ENCODE measurements at places on chromosomes 12 and 14.

- DNase-seq = no peak
Observed at GRCh38 chr14:99721792-99722516, 37.9 kb downstream of the CYP46A1 start.

GRCh38 chr12:131637986-131638385, 72.9 kb upstream of the SFSWAP start:
- DNase-seq = no peak

DNA sequence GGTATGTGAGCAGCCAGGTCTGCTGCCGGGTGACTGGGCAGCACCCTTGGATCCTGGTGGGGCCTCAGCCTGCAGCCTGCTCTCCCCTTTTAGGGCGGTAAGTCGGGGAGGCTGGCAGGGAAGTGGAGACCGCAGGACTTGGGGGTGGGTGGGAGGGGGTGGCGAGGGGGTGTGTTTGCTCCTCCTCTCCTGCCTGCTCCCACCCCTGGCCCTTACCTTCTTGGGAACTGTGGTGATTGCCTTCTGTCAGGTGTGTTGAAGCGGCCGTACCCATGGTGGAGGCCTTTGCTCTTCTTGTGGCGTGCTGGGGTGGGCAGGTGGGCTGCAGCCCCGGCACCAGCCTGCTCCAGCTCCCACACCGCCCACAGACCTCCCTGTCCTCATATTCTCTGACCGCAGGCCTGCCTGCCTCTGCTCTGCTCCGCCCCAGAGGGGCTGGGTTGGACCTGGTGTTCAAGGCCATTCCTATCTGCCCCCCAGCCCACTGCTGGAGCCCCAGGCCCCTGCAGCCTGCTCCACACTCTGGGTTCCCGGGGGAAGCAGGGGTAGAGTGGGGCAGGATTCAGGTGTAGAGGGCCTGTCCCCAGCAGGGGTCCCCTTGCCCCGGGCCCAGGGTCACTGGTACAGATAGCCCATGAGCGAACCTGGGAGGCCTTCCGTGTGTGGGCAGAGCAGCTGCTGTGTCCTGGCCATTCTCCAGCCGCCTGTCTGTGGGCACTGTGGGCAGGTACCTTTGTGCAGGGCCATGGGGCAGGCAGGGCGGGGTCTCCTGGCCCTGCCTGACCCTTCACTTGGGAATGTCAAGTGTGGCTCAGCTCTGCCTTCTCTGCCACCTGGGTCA, 5.2 kb downstream of the TEDC1 start:
- no peak for DNase-seq

DNA sequence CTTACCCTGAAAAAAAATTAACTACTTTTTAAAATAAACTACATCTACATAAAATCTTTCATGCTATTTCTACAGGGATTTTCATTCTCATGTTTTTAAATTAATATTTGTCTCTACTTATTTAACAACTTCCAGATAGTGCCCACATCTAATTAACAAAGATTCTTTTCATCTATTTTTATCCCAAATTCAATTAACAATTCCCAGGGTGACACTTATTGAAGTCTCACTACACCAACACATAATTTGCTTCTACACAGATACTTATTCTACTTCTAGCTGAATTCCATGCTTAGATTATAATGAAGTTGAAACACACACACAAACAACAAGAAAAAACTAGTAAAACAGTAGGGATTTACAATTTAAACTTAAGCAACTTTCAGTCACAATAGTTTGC, 336.6 kb downstream of the ACSS3 start:
- DNase-seq = no peak

- DNase-seq = no peak
Observed at GRCh38 chr14:31414190-31414833, 6.0 kb downstream of the HEATR5A start.

DNA sequence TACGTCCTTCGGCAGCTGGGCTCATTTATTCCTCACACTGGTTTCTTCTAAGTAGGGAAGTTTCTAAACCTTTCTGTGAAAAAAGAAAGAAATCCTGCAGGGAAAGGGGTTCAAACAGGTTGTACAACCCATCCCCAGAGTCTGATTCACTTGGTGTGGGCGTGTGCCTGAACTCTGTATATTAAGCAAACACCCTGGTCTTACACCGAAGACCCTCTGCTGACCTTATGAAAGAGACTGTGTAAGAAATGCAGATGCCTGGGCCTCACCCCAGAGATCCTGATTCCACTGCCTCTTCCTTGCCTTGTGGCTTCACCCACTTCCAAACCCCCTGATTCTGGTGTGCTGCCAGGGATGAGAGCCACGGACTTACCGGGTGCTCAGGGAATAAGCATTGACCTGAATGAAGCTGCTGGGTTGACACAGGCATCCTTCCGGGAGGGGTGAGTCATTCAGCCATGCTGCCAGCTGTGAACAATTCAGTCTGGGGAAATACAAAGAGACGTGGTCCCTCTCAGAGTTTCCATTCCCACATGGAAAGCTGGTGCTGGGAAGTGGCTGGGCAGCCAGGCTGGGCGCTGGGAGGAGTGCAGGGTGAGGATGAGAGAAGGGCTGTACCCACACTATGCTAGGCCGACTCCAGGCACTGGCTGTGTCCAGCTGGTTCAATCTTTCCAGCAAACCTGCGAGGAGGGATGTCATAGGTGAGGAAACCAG, 26.5 kb upstream of the ACTN1 start:
- no peak for DNase-seq

DNA sequence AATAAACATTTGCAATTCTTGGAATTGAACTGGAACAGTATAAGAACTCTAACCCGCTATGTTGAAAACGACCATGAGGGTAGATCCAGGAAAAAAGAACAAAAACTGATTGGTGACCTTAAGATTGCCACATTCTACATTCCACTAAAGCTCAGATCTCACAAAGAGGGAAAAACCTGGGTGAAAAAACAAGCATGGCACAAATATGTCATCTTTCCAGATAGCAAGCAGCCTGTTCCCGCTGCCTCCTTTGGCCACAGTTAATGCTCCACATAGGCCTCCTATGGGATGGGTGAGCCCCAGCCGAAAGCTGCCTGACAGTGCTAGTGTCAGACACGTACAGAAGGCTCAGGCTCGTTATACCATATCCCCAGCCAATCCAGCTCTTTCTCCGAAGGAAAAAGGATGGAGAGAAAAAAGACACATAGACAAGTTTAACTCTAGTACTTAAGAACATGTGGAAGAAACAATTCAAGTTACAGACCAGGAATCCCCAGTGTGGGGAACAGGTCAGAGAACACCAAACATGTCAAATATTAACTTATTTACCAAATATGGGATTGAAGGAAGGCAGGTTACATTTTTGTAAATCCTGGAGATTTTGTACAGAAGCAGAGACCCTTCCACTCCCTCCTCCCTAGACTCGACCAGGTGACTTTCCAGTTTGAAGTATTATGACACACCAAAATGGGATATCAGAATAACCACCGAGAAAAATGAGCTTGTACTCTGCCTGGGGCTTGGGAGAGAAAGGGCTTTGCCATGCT, 14.7 kb downstream of the LETMD1 start:
- no peak for DNase-seq

DNA sequence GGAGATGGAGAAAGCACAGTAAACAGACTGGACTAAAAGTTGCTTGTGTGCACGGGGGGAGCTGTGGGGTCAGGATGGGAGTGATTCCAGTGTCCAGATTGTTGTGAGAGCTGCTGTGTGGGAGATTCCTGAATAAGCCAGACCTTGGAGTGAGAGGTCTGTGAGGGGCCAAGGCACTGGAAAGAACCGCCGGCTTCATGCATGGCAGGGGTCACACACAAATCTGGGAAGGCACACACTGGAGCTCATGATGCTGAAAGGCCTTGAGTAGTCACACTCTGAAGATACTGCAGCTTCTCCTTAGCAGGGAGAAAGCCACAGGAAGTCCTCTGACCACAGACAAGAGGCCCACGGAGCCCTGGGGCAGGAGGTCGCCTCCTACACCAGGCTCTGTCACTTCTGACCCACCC, 23.1 kb downstream of the ADCY6 start:
- no peak for DNase-seq

- no peak for DNase-seq
Observed at GRCh38 chr12:68739891-68740290, 6.1 kb upstream of the SLC35E3 start.

DNA sequence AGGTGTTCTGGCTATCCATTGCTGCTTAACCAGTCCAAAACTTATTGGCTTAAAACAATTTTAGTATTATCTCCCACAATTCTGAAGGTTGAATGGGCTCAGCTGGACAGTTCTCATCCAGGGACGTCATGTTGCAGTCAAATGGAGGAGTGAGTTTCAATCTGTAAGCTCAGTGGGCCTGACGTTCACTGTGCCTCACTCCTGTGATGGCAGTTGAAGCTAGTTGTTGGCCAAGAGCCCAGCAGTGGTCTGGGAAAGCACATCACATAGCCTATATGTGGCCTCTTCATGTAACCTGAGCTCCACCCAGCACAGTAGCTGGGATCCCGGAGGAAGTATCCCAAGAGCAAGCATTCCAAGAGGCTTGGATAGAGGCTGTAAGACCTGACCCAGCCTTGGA, 40.6 kb upstream of the CDKN3 start:
- no peak for DNase-seq

DNA sequence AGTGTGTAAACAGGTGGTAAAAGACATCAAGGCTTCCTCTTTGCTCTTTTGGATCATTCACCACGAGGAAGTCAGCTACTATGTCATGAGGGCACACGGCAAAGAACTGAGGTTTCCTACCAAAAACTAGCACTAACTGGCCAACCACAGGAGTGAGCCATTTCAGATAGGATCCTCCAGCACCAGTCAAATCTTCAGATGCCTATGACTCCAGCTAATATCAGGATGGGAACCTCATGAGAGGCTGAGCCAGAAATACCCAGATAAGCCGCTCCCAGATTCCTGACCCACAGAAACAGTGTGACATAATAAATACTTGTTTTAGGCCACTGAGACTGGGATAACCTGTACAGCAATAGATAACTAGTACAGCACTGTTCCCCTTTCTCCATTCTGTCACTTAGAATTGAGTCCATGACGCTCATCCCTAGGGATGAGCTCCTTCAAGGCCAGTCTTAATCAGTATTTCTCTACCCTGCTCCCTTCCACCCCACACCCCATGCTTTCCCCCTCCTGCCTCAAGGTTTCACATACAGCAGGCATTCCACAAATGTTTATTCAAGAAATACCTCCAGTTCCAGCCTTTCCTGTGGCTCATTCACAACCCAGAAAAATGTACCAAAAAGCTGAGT, 68.4 kb downstream of the PPM1H start:
- DNase-seq = peak; percentile 17

DNA sequence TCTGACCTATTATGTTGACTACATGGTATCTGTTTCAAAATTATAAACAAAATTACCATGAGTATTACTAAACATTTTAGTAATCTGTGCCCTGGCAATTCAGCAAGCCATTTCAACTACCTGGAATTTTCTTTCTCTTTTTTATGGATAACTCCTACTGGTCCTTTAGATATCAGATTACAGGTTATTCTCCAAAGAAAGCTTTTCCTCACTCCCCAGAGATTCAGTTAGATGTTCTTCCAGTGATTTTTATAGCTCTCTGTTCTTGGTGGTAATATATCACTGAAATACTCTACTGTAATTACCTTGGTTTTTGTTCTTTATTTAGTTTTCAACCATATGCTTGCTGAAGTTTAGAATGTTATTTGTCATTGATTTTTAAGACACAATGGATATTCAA, 930.2 kb upstream of the FOXG1 start:
- no peak for DNase-seq

GRCh38 chr14:38045461-38045860, 162.2 kb upstream of the SSTR1 start:
- no peak for DNase-seq

GRCh38 chr12:48182631-48183030, 813 bp upstream of the CCDC184 start:
- no peak for DNase-seq

GRCh38 chr14:89458713-89459420, 41.8 kb upstream of the FOXN3 start:
- DNase-seq = no peak

GRCh38 chr12:117032593-117033381, 66.4 kb downstream of the TESC start:
- DNase-seq = no peak

GRCh38 chr14:22002860-22003284, 329.3 kb upstream of the OR4E1 start:
- DNase-seq = peak; percentile 30

- DNase-seq = no peak
Observed at GRCh38 chr12:69916544-69917235, 91.7 kb downstream of the MYRFL start.

DNA sequence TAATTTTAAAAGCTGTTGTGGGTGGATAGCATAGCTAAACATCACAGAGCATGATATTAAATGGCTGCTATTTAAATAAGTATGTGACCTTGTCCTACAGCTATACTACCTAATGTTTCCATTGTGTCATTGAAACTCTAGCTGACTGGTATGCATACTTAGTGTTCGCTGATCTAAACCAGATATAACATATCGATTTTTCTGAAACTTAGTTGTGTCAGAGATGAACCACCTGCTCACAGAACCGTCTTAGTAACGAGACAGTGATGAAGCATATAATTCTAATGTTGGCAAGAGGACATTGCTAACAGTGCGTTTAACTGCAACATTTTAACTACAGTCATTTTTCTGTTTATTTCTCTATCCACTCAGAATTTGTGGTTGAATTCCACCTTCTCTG, 36.1 kb upstream of the NUAK1 start:
- DNase-seq = no peak

DNA sequence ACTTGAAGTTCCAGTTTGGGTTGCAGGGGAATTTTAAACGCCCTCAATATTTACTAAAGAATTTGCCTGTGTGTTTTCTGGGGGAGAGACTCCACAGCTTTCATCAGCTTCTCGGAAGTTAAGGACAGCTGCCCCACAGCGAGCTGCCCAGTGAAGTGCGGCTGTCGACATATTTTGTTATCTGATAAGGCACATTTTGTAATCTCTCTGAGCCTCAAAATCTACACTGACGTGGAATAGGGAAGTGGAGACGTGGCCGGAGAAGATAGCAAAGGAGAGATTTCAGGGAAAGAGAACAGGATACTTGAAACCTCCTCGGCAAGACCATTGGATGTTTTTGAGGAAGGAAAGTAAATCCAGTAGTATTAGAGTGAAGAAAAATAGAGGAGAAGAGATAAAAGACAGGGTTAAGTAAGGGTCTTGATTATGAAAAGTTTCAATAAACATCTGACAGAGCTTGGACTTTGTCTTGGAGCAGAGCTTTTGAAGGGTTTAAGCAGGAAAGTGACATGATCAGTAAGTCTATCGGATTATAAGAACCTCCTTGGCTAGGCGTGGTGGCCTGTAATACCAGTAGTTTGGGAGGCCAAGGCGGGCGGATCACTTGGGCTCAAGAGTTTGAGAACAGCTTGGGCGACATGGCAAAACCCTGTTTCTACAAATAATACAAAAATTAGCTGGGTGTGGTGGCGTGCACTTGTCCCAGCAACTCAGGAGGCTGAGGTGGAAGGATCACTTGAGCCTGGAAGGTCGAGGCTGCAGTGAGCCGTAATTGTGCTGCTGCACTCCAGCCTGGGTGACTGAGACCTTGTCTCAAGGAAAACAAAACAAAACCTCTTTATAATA, 1.1 kb downstream of the POLR3B start:
- DNase-seq = no peak

DNA sequence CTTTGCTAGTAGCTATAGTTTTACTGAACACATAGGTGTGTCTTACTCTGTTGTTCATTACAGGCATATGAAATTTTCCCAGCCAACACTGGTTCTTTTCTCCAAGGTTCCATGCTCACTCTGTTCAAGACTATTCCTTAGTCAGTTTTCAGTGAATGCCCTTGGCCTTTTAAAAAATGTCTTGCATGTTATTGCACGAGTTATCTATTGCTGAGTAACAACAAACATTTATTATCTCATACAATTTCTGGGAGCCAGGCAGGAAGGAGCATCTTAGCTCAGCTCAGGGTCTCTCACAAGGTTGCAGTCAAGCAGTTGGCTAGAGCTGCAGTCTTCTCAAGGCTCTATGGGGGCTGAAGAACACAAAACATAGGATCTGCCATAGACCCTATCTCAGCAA, 223.5 kb downstream of the BTG1 start:
- no peak for DNase-seq

All from iPS DF 19.7 (cell line).